Umbilical cord (tissue), 2 donors: ENCODE measurements at places on chromosomes 3 and 15.

GRCh38 chr15:35068846-35069475 is 16.1 kb downstream of the NANOGP8 start:
- DNase-seq: no peak

DNA sequence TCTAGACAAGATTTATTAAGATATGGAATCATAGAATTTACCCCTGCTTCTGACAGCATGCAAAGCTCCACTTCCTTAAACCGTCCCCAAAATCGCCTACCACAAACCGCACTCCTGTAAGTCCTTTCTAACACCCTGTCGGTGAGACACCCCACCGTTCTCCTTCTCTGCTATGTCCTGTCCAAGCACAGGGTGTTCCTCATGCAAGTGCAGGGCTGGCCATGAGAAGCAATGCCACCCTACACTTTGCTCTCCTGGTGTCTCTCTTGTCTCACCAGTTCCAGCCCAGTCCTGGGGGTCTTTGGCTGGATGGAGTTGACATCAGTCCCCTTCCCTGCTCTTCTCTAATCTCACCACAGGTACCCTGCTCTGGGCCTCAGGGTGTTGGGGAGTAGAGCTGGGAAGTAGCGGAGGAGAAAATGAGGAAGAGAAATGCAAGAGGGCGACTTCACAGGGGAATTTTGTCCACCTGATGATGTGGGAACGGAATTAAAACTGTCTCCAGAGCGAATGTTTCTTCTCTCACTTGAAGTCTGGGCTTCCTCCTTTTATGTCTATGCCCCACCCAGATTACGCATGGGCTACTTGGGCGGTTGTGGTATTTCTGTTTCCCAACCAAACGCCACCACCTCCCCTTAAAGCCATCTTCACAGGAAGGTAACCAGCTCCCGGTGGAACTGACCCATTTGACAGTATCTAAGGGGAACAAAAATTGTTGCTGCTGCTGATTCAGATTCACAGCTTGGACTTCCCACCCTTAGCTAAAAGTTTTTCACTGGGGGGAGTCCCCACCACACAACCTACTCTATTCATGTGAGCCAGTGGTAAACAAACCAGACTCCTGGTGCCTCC is 49.9 kb downstream of the CASR start:
- DNase-seq: no peak

DNA sequence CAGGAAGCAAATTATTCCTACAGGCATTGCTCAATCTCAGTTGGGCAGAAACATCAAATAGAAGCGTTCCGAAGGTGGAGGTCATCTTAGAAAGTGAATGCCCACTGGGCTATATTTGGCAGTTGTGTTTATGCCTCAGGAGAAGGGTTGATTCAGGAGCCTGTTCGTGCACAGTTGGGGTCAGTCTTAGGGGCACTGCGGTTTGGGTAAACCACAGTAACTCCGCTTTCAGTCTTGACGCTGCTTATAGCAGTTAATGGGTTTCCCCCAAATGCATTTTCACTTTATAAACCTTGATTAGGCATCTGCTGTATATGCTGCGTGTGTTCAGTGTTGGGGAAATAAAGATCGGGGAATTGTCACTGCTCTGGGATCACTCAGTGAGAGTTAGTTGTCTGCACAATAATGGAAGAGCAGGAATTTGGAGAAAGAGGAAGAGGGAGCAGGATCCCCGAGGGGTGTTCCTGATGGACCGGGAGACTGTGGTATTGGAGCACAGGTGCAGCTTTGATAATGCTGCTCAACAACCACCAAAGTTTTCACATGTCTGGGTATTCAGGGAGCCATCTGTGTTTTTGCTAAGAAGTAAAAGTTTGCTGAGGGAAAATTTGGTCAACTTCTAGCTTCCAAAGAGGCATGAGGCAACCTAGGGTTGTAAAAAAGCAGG is 124.3 kb upstream of the EIF1B start:
- DNase-seq: no peak

DNA sequence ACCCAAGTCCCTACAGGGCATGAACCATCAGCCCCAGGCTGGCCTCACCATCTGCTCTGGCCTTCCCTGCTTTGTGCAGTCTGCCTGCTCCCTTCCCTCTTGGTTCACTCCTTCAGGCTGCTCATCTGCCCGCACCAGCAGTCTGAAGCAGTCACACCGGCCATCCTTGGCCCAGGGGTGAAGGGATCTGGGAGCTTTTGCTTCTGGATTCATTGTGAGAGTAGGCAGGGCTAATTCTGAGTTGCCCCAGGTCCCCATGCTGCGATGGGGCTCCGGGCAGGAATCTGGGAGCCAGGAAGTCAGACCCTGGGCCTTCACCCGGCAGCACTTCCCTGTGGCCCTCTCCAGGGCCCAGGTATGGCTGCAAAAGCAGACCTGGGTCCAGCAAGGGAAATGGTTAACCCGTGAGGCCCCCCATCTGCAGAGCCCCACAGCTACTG is 99.7 kb downstream of the VGLL4 start:
- DNase-seq: no peak

DNA sequence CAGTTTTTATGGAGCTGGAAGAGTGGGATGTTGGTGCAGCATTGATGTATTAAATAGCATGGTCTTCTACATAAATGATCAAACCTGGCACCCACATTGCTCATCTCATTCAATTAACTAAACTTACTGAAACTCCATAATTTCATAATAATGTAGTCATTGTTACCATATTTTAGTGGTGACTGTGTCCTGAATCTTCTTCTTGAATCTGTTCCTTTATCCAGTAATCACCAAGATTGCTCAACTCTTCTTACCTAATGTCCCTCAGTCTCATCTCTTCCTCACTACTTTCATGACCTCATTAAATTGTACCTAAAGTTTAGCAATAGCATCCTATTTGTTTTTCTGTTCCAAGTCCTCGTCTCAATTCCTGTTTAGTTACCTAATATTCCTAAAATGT is 69.8 kb downstream of the FGF7 start:
- no peak for DNase-seq

DNA sequence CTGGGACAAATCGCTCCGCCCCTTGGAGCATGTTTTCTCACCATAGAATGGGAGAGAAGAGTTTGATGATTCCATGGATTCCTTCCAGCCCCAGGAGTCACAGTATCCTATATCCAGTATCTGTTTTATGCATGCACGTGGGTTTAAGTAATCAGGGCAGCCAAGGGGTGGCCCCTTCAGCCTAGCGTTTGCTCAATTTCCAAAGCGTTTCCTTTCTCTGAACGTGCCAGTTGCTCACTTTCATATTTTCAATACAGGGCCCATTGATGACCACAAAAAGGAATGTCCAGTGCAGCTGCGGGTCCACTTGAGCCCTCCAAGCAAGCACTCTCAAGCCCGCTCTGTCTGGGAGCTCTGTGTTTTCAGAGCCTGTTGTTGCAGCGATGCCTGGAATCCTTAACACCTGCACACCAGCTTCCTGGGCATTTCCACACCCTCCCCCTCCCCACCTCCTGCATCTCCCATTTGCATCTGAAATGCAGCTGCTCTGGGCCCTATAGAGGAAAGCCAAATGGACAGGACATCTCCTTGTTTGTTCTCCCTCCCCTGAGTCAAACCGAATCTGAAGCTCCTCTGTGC is 164.3 kb upstream of the LPP start:
- DNase-seq: no peak

DNA sequence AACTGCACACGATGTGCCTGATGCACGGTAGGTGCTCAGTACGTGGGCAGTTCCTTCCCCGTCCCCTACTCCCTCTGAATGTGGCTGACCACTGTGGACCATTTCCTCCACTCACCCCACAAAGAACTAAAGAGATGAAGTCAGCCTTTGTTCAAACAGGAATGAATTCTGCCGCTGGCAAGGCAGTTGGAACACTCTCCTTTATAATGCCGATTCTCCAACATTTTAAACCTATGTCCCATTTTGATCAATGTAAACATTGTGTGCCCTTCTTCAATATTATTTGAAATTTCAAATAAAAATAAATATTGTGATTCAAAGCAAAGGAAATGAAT is 57.5 kb upstream of the MEF2A start:
- DNase-seq: no peak

DNA sequence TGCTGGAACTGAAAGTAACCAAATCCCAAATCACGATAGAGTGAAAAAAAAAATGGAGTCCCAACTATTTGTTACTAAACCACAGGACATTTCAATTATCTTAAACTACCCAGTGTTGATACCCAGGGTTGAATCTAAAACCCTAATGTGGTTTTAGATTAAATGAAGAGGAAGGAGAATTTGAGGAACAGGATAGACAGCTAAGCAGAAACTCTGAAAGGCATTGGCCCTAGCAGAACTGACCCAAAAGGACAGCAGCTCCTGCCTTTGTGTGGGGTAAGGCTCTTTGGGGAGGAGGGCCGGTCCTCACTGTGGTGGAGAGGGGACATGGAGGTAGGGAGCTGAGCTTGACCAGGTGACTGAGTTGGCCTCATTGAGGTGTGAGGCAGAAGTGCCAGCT is 30.7 kb upstream of the SNRK start:
- no peak for DNase-seq

- DNase-seq: no peak
Observed at GRCh38 chr3:98930413-98930812, 28.9 kb upstream of the DCBLD2 start.

DNA sequence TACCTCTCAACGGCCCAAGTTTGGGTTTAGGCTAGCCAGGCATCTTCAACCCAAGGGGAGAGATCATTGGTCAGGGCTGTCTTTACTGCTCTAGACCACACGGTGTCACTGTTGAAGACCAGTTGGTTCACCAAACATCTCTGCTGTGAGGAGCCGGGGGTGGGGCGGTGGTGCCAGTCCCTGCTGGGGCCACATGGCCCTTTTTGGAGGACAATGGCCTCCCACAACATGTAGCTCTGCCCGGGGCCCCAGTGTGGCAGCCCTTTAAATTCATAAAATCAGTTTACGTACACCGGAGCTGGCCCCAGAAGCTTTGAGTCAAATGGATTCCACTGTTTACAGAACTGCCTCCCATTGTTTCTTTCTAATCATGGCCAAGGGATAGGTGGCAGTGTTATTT is 19.1 kb upstream of the TM4SF18 start:
- peak; percentile 36 for DNase-seq

DNA sequence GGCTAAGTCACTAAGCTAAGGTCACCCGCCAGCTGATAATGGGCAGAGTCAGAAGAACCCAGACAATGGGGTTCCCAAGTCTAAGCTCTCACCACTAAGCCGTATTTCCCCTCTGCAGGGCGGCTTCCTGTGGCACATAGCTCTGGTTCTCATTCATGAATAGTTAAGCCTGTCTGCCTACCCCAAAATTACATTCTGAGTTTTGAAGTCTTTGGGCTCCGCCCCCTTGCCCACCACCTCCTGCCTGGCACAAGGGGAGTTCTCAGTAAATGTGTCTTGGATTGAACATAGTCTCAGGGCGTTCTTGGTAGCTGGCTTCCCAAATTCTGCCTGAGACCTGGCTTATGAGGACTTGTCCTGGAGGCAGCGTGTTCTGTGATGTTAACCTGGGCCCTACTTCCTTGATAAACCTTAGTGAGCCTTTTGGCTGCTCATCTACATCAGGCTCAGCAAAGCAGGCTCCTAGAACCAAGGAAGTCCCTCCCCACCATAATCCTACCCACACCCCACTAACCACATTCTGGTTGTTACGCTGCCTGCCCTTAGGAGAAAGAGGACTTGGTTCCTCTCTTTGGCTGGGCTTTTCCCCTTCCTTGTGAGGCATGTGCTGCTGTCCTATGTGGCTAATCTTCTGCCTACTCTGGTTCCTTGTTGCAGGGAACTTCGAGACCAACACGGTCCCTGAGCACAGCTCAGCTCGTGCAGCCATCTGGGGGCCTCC is 54.9 kb downstream of the STARD5 start:
- no peak for DNase-seq

- DNase-seq: peak; percentile 33
Observed at GRCh38 chr3:99686955-99687612, 48.7 kb downstream of the COL8A1 start.

- DNase-seq: no peak
Observed at GRCh38 chr3:56754741-56755417, 46.9 kb downstream of the ARHGEF3 start.

DNA sequence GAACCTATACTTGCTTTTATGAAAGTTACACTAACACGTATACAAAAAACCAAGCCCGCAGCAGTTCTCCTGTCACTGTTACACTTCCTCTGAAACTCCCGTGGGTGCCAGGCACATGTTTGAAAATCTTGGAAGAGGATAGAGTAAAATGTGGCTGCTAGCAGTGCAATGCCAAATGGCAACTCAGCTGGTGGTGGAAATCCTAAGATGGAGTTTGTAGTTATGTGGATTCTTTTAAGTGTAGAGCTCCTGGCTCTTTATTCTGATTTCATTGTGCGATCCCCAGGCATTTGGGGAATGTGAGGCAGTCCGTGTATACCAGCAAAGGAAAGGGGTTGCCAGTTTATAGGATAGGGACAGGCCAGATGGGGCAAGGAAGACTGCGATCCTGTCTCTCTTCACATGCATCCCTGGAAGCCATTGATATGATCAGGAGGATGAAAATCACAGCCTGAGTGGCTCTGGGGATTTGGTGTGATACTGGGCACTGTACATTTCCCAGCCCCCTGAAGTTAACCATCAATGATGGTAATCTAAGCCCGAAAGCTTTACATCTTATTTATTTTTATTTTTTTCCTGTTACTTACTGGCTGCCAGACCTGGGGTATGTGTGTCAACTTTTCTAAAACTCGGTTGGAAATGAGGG is 1.1 kb downstream of the STAC start:
- DNase-seq: no peak

- no peak for DNase-seq
Observed at GRCh38 chr3:195443391-195443989, 670 bp upstream of the ACAP2 start.

GRCh38 chr3:41522612-41523011 is 323.3 kb downstream of the CTNNB1 start:
- no peak for DNase-seq

DNA sequence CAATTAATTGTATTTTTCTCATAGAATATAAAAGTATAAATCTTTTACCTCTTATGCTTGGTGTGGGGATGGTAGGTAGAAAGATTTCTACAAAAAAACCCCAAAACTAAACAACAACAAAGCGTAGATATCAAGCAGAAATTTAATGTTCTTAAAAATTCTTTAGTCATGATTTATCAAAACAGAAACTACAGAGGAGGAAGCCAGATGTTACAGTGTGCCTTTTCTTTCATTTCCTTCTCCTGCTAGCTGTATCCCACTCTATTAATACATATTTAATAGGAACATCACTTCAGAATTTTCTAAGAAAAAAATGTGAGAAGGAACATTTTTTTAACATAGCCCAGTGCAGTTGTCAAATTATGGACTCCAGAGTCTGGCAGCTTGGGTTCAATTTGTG is 420.6 kb downstream of the TUSC7 start:
- no peak for DNase-seq

GRCh38 chr3:131518680-131519079 is 15.9 kb upstream of the MRPL3 start:
- no peak for DNase-seq

DNA sequence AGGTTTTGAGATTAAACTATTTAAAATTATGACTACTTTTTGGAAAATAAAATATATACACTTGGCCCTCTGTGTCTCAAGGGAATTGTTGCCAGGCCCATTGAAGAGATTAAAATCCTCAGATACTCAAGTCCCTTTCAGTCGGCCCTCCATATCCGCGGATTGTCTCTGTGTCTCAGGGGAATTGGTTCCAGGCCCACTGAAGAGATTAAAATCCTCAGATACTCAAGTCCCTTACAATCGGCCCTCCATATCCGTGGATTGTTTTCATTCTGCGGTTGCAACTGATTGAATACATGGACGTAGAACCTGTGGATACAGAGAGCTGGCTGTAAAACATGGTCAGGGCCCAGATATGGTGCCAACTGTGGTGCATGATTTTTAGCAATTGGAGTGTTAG is 15.7 kb upstream of the LRCH3 start:
- DNase-seq: no peak
